ENCODE measurements at places on chromosomes 4 and X. TPM values are rescaled to one million over a fixed set of nuclear protein-coding genes. Genes with fewer than 3 reads are reported as not detected.

KCND1 gene
- total RNA-seq = 2.8 TPM

CLNK gene
- total RNA-seq = 0.32 TPM

PNMA6A gene
- total RNA-seq = 0.43 TPM

NEIL3 gene
- total RNA-seq = 0.68 TPM

ANXA3 gene
- not detected for total RNA-seq

CAMK2D gene
- 35.2 TPM for total RNA-seq

GPRIN3 gene
- total RNA-seq = 23.0 TPM

ARL13A gene
- total RNA-seq = not detected

PPARGC1A gene
- total RNA-seq = not detected

LGI2 gene
- total RNA-seq = not detected

- no peak overlapping the region for H3K4me3 ChIP-seq
- no peaks in the 10 kb centered on the region for H3K36me3 ChIP-seq
- H3K27me3 ChIP-seq = no peaks in the 10 kb centered on the region
Measured at GRCh38 chr4:52112411-52112810, 61.3 kb downstream of the SPATA18 start.

DNA sequence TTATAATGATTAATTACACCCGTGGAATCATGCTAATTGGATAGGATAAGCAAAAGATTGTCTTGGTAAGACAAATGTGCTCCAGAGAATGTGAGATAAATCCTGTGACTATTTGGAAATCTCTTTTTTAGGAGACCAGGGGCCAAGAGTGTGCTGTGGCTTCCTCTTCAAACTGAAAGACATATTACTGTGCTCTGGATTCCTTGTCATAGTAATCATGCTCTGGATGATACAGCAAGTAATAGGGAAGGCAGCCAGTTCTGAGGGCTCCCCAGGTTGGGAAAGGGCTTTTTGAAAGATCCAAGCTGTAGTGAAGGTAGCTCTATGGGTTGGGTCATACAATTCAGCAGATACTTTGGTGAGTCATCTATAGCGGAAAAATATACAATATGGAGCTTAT lies 600.5 kb downstream of the PCDH18 start:
- no peaks in the 10 kb centered on the region for H3K4me1 ChIP-seq
- no peak overlapping the region for H3K4me3 ChIP-seq
- DNase-seq = no peak
- no peak overlapping the region for H3K27ac ChIP-seq
- no peaks in the 10 kb centered on the region for H3K36me3 ChIP-seq
- no peaks in the 10 kb centered on the region for H3K27me3 ChIP-seq

GRCh38 chr4:98632258-98632657 lies 26.2 kb downstream of the TSPAN5 start:
- no peaks in the 10 kb centered on the region for H3K4me1 ChIP-seq
- no peak for DNase-seq
- no peaks in the 10 kb centered on the region for H3K36me3 ChIP-seq
- no peak overlapping the region for H3K27ac ChIP-seq

DNA sequence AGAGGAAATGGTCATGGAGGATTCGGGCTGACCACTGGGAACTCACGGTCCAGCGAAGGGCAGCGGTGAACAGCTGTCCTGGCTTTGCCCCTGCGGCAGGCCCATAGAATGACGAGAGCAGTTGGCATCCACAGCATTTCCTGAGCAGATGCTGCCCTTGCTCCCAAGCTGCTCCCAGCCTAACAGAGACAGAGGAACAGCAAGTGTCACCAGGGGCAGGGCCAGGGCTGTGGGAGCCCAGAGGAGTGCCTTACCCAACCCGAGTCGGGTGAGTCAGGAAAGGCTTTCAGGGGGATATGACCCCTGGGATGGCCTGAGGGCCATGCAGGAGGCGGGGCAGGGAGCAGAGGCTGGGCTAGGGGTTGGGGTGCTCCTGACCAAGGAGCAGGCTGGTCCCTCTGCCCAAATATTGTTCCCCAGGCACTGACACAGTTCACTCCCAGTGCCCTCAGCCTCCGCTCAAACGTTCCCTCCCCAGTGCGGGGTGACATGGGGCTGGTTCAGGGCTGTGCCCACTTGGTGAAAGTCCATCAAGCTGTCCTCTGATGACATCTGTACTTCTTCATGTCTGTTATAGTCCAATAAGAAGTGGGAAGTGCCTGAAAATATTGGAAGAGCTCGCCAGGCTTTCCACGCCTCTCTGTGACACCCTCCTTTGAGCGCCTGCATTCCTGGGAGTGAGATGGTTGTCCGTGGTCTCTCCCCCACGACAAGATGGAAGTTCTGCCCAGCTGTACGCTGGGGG lies 64.7 kb upstream of the GPR78 start:
- no peak overlapping the region for H3K4me3 ChIP-seq
- H3K27ac ChIP-seq = no peak overlapping the region
- no peaks in the 10 kb centered on the region for H3K27me3 ChIP-seq
- DNase-seq = no peak

DNA sequence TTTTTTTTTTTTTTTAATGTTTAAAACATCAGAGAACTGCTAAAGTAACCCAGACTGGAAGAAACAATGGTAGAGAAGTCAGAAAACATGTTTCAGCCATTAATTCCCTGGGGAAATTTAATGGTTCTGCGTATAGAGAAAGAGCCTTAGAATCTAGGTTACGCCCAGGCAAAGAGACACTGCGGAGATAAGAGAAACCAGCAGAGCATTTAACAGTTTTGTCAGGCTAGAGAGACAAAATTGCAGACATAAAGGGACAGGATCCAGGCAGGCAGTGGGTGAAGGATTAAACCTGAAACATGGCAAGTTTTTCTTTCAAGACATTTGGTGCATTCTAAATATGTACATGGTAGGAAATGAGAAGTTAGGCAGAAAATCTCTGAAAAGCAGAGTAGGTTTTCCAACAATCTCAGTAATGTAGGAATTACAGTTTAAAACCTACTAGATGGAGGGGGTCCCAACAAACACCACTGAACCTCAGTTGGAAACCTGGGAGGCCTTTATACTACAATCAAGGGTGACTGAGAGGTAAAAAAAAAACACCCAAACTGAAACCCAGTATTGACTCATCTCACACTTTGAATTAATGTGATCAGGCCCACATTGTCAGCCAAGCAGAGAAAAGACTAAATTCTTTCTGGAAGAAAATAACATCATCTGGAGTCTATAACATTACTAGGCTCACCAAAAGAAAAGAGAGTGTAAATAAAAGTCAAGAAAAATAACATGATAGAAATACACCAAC lies 254.2 kb upstream of the NWD2 start:
- no peaks in the 10 kb centered on the region for H3K27me3 ChIP-seq
- no peaks in the 10 kb centered on the region for H3K36me3 ChIP-seq
- no peak overlapping the region for H3K27ac ChIP-seq
- no peak overlapping the region for H3K4me3 ChIP-seq

GRCh38 chr4:145546175-145546915 lies 64.7 kb downstream of the SMAD1 start:
- H3K36me3 ChIP-seq = no peaks in the 10 kb centered on the region
- H3K27ac ChIP-seq = no peak overlapping the region
- no peak overlapping the region for H3K4me3 ChIP-seq
- H3K4me1 ChIP-seq = no peaks in the 10 kb centered on the region
- no peak for DNase-seq
- H3K27me3 ChIP-seq = no peaks in the 10 kb centered on the region

DNA sequence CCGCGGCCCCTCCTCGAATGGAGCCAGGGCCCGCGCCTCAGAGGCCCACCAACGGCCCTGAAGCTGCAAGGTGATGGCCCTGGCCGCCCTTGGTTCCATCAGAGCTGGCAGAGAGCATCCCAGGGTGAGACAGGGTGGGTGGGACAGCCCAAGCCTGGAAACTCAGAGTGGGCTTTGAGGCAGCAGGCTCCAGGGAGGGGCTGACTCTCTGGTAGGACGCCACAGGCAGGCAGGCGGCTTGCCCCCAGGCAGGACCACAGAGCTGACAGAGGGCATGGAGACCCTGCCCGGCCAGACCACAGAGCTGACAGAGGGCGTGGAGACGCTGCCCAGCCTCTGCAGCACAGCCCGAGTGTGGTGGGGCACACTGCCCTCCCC lies 4.8 kb downstream of the MYL5 start:
- H3K4me3 ChIP-seq = no peak overlapping the region
- DNase-seq = no peak
- no peak overlapping the region for H3K27ac ChIP-seq
- H3K27me3 ChIP-seq = no peaks in the 10 kb centered on the region
- H3K4me1 ChIP-seq = peaks cover 44% of the 10 kb centered on the region

- H3K4me3 ChIP-seq = no peak overlapping the region
- DNase-seq = no peak
- H3K27ac ChIP-seq = no peak overlapping the region
Measured at GRCh38 chr4:110510955-110511544, 35.1 kb downstream of the ENPEP start.

- DNase-seq = no peak
- no peaks in the 10 kb centered on the region for H3K4me1 ChIP-seq
- H3K4me3 ChIP-seq = no peak overlapping the region
- no peaks in the 10 kb centered on the region for H3K27me3 ChIP-seq
- H3K27ac ChIP-seq = no peak overlapping the region
Measured at GRCh38 chr4:95061220-95061619, 303.5 kb downstream of the BMPR1B start.

GRCh38 chr4:185903205-185903604 lies 91.2 kb upstream of the SORBS2 start:
- no peak overlapping the region for H3K4me3 ChIP-seq
- no peak for DNase-seq
- no peaks in the 10 kb centered on the region for H3K4me1 ChIP-seq
- H3K27ac ChIP-seq = no peak overlapping the region
- H3K36me3 ChIP-seq = no peaks in the 10 kb centered on the region

GRCh38 chr4:121098266-121098665 lies 25.9 kb upstream of the NDNF start:
- no peak overlapping the region for H3K4me3 ChIP-seq
- no peak for DNase-seq
- H3K27me3 ChIP-seq = no peaks in the 10 kb centered on the region
- H3K4me1 ChIP-seq = no peaks in the 10 kb centered on the region
- no peaks in the 10 kb centered on the region for H3K36me3 ChIP-seq

- DNase-seq = no peak
- no peaks in the 10 kb centered on the region for H3K27me3 ChIP-seq
- no peaks in the 10 kb centered on the region for H3K36me3 ChIP-seq
Measured at GRCh38 chr4:96315815-96316214, 475.9 kb downstream of the PDHA2 start.

DNA sequence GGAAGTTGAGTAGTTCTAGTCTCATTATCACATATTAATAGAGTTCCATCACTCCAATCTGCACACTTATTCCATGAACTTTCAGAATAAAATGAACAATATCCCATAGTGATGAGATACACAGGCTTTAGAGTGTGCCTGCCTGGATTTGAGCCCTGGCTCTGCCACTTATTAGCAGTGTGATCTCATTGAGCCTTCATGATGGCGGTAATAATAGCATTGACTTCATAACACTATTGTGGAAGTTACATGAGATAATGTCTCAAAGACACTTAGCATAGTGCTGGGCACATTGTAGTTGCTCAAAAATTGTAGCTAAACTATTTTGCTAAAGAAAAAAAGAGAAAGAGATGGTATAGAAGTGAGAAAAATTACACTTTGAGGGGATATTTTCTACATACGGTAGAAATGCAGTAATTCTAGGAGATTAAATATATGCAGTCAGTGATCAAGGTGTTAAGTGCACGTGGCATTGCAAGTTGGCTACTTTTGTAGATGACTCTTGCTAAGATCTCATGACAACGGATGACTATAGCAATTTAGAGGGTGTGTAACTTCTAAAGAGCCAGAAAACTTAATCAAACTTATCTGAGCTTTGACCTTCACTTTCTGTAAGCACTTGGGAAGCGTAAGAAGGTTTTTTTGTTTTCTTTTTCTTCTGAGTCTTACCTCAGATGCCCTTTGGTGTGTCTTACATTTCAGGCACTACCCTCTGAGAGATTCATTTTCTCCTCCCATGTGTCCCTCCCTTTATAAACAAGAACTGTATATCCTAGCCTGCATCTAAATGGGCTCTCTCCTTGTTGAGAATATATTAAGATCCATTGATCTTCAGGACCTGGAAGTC lies 380.6 kb upstream of the NR3C2 start:
- H3K4me3 ChIP-seq = no peak overlapping the region
- no peak overlapping the region for H3K27ac ChIP-seq
- no peaks in the 10 kb centered on the region for H3K27me3 ChIP-seq
- DNase-seq = no peak
- no peaks in the 10 kb centered on the region for H3K36me3 ChIP-seq

- H3K4me1 ChIP-seq = no peaks in the 10 kb centered on the region
- no peak overlapping the region for H3K4me3 ChIP-seq
- H3K27ac ChIP-seq = no peak overlapping the region
- H3K27me3 ChIP-seq = no peaks in the 10 kb centered on the region
- H3K36me3 ChIP-seq = no peaks in the 10 kb centered on the region
Measured at GRCh38 chr4:139214039-139214534, 37.1 kb upstream of the ELF2 start.

- no peak for DNase-seq
- no peaks in the 10 kb centered on the region for H3K4me1 ChIP-seq
- no peak overlapping the region for H3K4me3 ChIP-seq
- H3K27ac ChIP-seq = no peak overlapping the region
- no peaks in the 10 kb centered on the region for H3K27me3 ChIP-seq
- H3K36me3 ChIP-seq = no peaks in the 10 kb centered on the region
Measured at GRCh38 chr4:159016593-159017024, 86.3 kb upstream of the RAPGEF2 start.

DNA sequence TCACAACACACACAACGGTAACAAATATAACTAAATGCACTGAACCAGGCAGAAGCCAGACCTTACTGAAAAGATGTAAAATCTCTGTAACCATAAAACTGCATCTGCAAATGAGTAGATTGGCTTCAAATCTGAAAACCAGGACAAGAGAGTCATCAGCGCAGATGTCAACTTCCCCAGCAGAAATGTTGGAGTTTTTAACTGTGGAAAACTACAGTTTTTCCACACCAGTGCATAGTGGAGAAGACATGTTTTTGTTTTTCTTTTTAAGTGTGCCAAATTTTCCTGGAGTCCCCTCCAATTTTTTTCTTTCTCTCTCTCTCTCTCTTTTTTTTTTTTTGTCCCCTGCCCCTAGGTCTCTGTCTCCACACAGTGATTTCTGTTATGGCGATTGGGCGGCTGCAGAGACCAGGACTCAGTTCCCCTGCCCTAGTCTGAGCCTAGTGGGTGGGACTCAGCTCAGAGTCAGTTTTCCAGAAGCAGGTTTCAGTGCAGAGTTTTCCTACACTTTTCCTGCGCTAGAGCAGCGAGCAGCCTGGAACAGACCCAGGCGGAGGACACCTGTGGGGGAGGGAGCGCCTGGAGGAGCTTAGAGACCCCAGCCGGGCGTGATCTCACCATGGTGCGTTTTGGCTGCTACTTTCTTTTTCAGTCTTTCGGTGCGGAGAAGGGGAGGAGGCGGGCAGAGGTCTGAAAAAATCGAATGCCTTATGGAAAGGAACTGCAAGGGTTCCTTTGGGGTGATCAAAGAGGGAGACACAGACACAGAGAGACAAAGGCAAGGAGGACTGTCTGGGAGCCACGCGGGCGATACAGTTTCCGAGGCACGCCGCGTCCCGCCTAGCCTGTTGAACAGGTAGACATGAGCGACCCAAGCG lies at the start of gene GUCY1A1:
Gene GUCY1A1, plus strand, starts transcription at position 505 of the 878 bp plus-strand sequence. CDS start 30,020 bp downstream, outside the sequence.
- peaks cover 14% of the 10 kb centered on the region for H3K4me1 ChIP-seq
- no peak for DNase-seq
- no peaks in the 10 kb centered on the region for H3K36me3 ChIP-seq
- H3K27ac ChIP-seq = no peak within 1 kb of the TSS
- peak within 1 kb of the TSS; percentile 66 for H3K4me3 ChIP-seq

GRCh38 chr4:56803471-56803870 lies 18.0 kb downstream of the SPINK2 start:
- no peak for DNase-seq
- no peaks in the 10 kb centered on the region for H3K36me3 ChIP-seq
- H3K4me3 ChIP-seq = no peak overlapping the region
- no peak overlapping the region for H3K27ac ChIP-seq
- H3K27me3 ChIP-seq = no peaks in the 10 kb centered on the region
- H3K4me1 ChIP-seq = peaks cover 8% of the 10 kb centered on the region

GRCh38 chr4:40197879-40198689 lies 1.3 kb downstream of the RHOH start:
- H3K36me3 ChIP-seq = no peaks in the 10 kb centered on the region
- H3K27me3 ChIP-seq = no peaks in the 10 kb centered on the region
- peak overlapping the region; percentile 99 for H3K27ac ChIP-seq
- peak overlapping the region; percentile 87 for H3K4me3 ChIP-seq

All from T-cell (primary cell).